Cerebellum (tissue), 4 donors: ENCODE measurements at places on chromosomes 11 and 22. TPM values are rescaled to one million over a fixed set of nuclear protein-coding genes. Genes with fewer than 3 reads are reported as not detected.

GRCh38 chr11:104390651-104391050, 226.7 kb upstream of the PDGFD start:
- no peak for DNase-seq

Gene GAS2
- total RNA-seq = 8.3 TPM

- DNase-seq = peak; percentile 73
Observed at GRCh38 chr11:133834682-133835592, 10.4 kb downstream of the SPATA19 start.

Gene NELL1
- 58.3 TPM for total RNA-seq

Gene CD248
- 5.2 TPM for total RNA-seq

Gene ADAMTS8
- total RNA-seq = 1.5 TPM

- DNase-seq = no peak
Observed at GRCh38 chr22:49062155-49062801, 765.4 kb downstream of the BRD1 start.

DNA sequence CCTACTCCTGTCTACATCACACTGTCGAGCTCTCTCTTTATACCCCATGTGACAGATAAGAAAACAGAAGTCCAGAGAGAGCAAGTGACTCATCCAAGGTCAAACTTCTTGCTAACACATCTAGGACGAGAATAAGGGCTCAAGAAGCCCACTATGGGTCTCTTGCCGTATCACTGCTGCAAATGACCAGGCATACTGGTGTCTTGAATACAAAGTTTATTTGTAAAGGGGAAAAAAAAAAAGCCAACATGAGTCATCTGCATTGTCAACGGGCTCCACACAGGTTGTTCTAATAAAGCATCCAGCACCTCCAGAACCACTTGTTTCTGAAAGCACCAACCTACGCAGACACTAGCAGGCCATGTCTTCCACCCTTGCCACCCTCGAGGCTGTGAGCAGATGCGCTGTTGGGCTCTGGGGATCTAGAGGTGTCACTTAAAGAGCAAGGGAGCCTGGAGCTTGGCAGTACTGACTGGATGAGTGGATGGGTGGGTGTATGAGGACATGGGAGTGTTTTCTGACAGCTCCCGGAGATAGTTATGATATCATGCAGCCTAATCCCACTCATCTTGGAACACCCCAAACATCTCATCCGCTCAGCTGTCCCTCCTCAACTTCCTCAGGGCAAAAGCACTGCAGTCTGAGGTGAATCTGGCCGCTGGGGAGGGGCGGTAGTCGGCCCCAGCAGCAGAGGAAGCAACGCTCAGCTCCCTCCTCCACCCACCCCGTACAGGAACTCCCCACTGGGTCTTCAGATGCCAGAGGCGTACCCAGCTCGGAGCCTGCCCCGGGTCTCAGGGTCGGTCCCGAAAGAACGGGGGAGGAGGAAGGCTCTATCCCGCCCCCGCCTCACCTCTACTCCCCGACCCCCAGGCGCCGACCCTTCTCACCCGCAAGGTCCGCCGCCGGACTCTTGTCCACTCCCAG, 1.0 kb downstream of the SMCO4 start:
- DNase-seq = no peak
